Effector memory CD8-positive, alpha-beta T cell (primary cell): ENCODE measurements at places on chromosomes 2 and 18.

- no peaks in the 10 kb centered on the region for H3K36me3 ChIP-seq
- no peak overlapping the region for H3K27ac ChIP-seq
- no peak overlapping the region for H3K4me3 ChIP-seq
- DNase-seq = no peak
- no peaks in the 10 kb centered on the region for H3K4me1 ChIP-seq
Observed at GRCh38 chr2:120161190-120161589, 62.0 kb downstream of the TMEM185B start.

DNA sequence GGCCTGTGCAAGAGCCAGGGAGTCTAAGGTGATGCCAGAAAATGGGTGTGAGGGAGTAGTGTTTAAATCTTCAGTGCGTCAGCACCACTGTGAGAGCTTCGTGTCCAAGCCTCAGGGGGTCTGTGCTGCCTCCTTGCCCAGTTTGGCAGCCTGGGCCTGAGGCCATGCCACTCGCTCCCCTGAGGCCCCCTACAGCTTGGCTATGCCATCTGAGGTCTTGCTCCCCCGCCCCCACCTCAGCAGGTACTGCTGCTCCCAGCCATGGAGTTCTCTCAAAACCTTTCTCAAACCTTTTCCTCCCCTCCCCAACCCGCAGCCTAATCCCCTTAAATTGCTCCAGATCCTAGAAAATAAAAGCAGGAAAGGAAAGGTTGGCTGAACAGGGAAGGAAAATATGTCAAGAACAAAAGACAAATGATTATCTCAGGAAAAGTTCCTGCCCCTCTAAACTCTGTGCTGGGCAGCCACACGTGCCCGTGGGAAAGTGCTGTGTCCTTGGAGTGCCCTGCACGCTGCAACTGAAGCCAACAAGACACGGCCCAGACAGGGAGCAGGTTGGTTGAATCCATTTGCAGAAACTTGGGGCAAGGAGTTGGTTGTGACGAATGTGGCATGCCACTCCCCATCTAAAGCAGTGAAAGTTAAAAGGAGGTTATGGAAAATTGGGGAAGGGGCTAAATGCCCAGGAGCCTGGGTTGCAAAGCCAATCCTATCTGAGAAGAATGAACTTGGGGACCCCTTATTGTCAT lies 61.2 kb downstream of the ATOH8 start:
- H3K4me3 ChIP-seq = no peak overlapping the region
- no peaks in the 10 kb centered on the region for H3K36me3 ChIP-seq
- no peak overlapping the region for H3K27ac ChIP-seq
- DNase-seq = no peak

DNA sequence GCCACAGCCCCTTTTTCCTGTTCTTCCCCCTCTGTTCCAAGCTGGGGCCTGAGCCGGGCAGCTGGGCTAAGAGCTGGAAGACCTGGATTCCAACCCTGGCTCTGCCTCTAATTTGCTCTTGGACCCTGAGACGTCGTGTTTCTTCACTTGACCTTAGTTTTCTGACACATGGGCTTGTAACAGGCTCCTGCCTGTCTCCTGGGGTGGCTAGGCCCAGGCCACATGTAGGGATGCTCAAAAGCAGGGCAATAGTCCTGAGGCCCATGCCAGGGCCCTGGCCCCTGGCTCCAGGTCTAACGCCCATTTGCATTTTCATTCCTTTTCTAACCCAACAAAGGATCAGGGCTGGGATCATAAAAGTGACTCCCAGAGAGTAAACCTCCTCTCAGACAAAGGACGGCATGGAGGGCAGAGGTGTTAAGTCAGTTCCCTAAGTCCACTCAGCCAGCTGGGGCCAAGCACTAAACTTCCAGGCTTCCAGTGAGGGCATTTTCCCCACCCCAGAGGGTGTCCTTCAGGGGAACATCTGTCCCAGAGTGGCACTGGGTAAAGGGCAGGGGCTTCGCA lies 16.6 kb upstream of the DNMT3A start:
- no peak for DNase-seq
- H3K4me1 ChIP-seq = peaks cover 14% of the 10 kb centered on the region
- peaks cover 19% of the 10 kb centered on the region for H3K27me3 ChIP-seq
- H3K36me3 ChIP-seq = peaks cover 9% of the 10 kb centered on the region
- H3K27ac ChIP-seq = no peak overlapping the region

- H3K27ac ChIP-seq = no peak overlapping the region
- no peaks in the 10 kb centered on the region for H3K27me3 ChIP-seq
- peaks cover 10% of the 10 kb centered on the region for H3K4me1 ChIP-seq
Observed at GRCh38 chr2:36459725-36460137, 104.2 kb downstream of the CRIM1 start.

DNA sequence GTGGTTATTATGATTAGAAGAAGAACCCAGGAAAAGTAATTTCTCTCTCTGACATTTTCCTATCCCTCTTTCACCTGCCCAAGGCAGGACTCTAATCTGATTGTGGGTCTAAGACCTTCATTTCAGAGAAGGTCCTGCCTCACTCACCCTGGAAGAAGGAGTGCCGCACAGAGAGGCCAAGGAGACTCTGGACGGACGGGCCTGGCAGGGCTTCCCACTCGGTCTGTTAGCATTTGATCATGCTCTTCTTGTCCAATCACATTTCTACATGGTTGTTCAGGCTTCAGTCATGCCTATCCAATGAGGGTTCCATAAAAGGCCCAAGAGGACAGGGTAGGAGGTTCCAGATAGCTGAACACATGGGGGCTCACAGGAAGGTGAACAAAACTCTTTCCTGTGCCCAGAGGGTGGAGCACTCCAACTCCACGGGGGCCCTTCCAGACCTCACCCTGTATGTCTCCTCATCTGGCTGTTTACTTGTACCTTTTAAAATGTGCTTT lies 27.0 kb downstream of the ZNF892 start:
- no peaks in the 10 kb centered on the region for H3K27me3 ChIP-seq
- H3K4me1 ChIP-seq = no peaks in the 10 kb centered on the region
- peaks cover 2% of the 10 kb centered on the region for H3K36me3 ChIP-seq
- no peak overlapping the region for H3K4me3 ChIP-seq

DNA sequence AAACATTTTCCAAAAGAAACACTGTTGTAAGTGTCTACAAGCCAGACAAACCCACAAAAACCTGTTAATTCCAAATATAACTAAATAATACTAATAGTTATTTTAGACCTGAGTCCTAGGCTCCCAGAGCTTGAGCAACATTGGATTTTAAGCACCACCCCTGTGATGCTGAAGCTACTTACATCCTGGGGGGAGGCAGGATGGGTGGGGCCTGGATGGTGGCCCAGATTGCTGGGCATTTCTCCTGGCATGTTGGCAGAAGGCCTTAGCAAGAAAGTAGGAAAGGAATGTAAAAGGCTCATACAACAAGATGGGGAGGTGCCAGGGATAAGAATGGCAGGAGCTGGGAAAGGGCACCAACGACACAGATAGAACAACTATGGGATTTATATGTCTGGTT lies 50.7 kb upstream of the OTX1 start:
- H3K4me3 ChIP-seq = no peak overlapping the region
- DNase-seq = no peak
- H3K27me3 ChIP-seq = no peaks in the 10 kb centered on the region
- no peak overlapping the region for H3K27ac ChIP-seq

GRCh38 chr18:7301094-7301493 lies 70.2 kb downstream of the LRRC30 start:
- H3K36me3 ChIP-seq = no peaks in the 10 kb centered on the region
- H3K4me3 ChIP-seq = no peak overlapping the region
- H3K4me1 ChIP-seq = no peaks in the 10 kb centered on the region
- DNase-seq = no peak
- peaks cover 7% of the 10 kb centered on the region for H3K27me3 ChIP-seq

- no peaks in the 10 kb centered on the region for H3K4me1 ChIP-seq
- H3K27ac ChIP-seq = no peak overlapping the region
- DNase-seq = no peak
Observed at GRCh38 chr2:14778015-14778414, 145.5 kb downstream of the LRATD1 start.

DNA sequence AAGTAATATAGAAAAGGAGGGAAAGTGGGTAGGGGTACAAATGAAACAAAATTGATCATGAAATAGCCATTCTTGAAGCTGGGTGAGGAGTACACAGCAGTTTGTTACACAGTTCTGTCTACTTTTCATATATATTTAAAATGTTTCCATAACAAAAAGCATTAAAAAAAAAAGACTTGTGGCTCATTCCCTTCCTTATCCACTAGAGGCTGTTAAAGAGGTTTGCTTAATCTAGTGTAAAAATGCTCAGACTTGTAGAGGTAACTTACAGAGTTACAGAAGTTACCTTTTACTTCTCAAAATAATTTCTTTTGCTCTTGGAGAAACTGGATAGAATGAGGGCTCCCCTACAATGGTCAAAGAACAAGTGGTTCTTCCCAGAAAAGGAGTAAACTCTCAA lies 8.1 kb upstream of the WIPF1 start:
- peaks cover 77% of the 10 kb centered on the region for H3K4me1 ChIP-seq
- no peaks in the 10 kb centered on the region for H3K27me3 ChIP-seq
- H3K27ac ChIP-seq = peak overlapping the region; percentile 94
- DNase-seq = no peak

DNA sequence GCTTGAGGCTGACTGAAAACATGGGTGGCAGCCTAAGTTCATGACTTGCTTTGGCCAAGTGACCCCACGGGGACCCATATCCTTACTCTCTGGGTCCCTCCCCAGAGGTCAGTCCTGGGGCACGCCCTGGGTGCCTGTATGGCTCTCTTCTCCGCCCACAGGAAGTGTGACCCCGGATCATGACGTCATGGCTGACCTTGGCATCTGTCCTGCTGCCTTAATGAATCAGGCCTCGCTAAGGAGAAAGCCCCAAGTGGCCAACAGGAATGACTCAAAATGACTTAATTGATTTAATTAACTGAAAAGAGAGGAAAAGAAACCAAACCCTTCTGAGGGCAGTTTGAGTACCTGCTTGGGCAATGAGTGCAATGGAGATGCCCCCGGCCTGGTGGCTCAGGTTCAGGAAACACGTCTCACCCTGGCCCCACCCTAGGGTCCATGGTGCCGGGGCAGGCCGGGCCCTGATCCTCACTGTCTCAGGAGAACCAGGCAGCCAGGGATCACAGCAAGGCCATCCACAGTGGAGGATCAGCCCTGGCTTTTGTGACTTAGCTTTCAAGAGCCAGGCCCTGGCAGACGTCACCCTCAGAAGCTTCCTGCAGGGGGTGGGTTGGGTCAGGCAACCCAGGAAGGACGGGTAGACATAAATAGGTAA lies 112.0 kb downstream of the CYP26B1 start:
- DNase-seq = no peak
- no peak overlapping the region for H3K27ac ChIP-seq
- H3K36me3 ChIP-seq = no peaks in the 10 kb centered on the region
- no peaks in the 10 kb centered on the region for H3K4me1 ChIP-seq
- H3K4me3 ChIP-seq = no peak overlapping the region

- no peak for DNase-seq
- no peaks in the 10 kb centered on the region for H3K4me1 ChIP-seq
- no peak overlapping the region for H3K27ac ChIP-seq
- no peak overlapping the region for H3K4me3 ChIP-seq
- H3K27me3 ChIP-seq = peaks cover 78% of the 10 kb centered on the region
- no peaks in the 10 kb centered on the region for H3K36me3 ChIP-seq
Observed at GRCh38 chr2:224178056-224178455, 139.0 kb upstream of the SERPINE2 start.

DNA sequence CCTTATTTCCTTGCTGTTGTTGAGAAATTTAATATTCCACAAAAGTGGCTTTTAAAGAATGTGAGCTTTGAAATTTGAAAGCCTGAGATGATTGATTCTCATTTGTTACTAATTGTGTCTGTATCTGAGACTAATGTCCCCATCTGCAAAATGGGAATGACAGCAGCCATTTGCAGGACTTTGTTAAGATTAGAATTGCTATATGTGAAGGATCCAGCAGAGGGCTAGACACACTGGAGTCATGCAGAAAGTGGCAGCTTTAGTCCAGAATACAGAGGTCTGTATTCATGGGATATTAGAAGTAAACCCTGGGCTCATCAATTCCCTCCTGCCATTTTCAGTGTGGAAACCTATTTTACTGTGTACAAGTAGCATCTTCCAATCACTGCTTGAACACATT lies 296.5 kb upstream of the GYPC start:
- H3K27ac ChIP-seq = no peak overlapping the region
- DNase-seq = no peak
- H3K27me3 ChIP-seq = no peaks in the 10 kb centered on the region

DNA sequence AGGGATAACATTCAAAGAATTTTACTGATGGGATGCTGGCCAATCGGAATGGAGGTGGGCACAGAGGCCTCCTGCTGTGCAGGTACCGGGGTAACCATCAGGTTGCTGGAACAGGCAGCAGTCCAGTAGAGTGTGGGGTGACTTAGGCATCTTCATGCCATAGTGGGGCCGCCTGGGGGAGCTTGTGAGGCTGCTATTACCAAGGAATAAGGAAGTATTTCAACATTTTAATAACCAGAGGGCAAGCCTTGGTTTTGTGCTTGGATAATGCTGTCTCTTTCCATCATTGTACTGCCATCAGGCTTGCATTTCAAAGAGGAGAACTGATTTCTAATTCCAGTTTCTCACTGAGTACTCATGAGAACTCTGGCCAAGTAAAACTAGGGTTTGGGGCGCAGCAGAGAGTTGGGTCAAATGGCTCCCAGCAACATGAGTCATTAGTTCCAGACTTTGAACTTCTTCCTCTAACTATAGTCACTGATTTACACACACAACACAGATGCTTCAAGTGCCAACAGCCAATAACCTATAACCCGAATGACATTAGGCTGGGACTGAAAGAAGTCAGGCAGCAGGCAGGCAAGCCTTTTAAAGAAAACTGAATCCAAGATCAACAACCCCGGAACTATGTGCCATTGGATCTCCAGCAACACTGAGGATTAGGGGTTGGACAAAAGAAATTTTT lies 56.1 kb upstream of the FHL2 start:
- H3K4me3 ChIP-seq = no peak overlapping the region
- H3K27ac ChIP-seq = no peak overlapping the region
- H3K4me1 ChIP-seq = no peaks in the 10 kb centered on the region
- DNase-seq = no peak
- no peaks in the 10 kb centered on the region for H3K36me3 ChIP-seq
- H3K27me3 ChIP-seq = peaks cover 57% of the 10 kb centered on the region

GRCh38 chr2:73081181-73081671 lies 9.7 kb upstream of the SFXN5 start:
- peak overlapping the region; percentile 72 for H3K27ac ChIP-seq
- no peaks in the 10 kb centered on the region for H3K27me3 ChIP-seq
- H3K4me3 ChIP-seq = no peak overlapping the region
- DNase-seq = no peak
- peaks cover 5% of the 10 kb centered on the region for H3K36me3 ChIP-seq
- H3K4me1 ChIP-seq = peaks cover 6% of the 10 kb centered on the region

GRCh38 chr2:182316950-182317349 lies 109.9 kb downstream of the PDE1A start:
- no peaks in the 10 kb centered on the region for H3K27me3 ChIP-seq
- H3K4me3 ChIP-seq = no peak overlapping the region
- no peak for DNase-seq
- H3K27ac ChIP-seq = no peak overlapping the region
- no peaks in the 10 kb centered on the region for H3K36me3 ChIP-seq
